Right atrium auricular region (tissue), 2 donors: ENCODE measurements at places on chromosomes 5 and 9. TPM values are rescaled to one million over a fixed set of nuclear protein-coding genes. Genes with fewer than 3 reads are reported as not detected.

The PCDHGA3 gene
- total RNA-seq = 8.9 TPM

The SLC1A3 gene
- total RNA-seq = 50.9 TPM

The NR5A1 gene
- total RNA-seq = not detected

DNA sequence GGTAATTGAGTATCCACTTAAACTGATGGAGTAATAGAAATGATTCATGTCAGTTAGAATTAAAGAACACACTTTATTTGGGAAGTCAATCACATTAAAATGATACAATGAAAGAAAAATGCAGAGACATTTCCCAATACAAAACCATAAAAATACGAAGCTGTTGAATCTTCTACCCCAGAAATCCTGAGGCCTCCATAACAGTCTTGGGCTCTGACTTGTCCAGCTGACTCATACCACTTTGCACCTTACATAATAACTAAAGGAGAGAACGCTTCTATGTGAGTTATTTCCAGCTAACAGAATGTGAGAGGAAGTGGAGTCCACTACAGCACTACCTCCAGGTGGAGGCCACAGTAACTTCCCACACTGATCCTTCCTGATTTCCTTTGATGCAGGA is 305.0 kb downstream of the MRPS30 start:
- no peak for DNase-seq

DNA sequence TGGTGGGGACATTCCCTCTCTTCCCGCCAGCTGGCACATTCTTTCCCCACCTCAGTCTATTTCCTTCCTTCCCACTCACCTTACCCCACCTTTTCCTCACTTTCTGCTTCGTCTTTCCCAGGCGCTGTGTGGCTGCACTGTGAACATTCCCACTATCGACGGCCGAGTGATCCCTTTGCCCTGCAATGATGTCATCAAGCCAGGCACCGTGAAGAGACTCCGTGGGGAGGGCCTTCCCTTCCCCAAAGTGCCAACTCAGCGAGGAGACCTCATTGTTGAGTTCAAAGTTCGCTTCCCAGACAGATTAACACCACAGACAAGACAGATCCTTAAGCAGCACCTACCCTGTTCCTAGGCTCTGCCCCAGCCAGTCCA is 7.3 kb downstream of the DNAJB5 start:
- DNase-seq = peak; percentile 38

GRCh38 chr5:29051509-29051908 is 2013.1 kb upstream of the CDH9 start:
- DNase-seq = no peak

GRCh38 chr9:123996731-123997421 is 14.7 kb upstream of the LHX2 start:
- DNase-seq = no peak

GRCh38 chr5:102218159-102218558 is 77.9 kb downstream of the SLCO4C1 start:
- no peak for DNase-seq

GRCh38 chr5:111187079-111187478 is 37.1 kb upstream of the CAMK4 start:
- DNase-seq = no peak

DNA sequence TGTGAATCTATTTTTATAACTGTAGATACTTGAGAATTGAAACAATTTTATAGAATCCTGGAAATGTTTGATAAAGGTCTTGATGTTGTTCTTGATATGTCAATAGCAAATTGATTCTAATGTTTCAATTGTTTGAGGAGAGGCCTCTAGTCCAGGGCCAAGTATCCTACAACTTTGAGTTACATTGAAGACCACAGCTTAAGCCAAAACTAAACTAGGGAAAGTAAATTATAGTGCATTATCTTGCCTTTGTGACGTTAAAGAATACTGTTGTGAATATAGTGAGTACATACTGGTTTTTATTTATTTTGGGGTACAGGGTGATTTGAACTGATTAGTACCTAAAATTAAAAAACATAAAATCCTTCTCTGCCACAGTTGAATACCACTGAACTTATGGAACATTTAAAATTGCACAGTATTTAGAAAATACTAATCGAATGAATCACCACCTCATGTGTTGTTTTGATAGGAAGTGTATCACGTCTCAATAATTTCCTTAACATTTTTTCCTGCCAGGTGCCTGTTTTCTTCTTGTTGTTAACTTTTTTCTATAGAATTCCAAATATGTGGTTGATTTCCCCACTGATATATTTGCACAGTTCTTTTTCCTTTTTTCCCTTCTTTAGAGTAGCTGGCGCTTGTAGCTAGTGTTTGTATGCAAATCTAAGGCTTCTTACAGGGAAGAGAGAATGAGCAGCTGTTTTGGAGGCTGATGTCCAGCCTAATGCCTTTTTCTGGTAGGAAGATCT is 12.5 kb downstream of the ARHGEF28 start:
- no peak for DNase-seq

DNA sequence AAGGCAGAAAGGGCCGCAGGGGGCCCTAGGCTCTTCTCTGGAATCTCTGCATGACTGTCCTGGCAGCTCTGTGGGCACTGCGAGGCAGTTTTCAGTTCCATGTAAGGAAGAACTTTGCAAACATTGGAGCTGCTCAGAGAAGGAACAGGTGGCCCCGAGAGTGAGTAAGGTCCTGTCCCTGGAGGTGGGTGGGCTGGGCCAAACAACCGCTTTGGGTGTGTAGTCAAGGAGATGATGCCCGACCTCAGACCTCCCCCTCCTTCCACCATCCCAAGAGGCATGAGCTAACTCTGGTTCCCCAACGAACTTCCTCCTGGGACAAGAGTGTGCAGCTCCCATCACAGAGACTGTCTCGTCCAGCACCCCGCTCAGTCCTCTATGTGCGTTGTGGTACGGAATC is 20.5 kb downstream of the CSF1R start:
- no peak for DNase-seq
